ENCODE measurements at places on chromosomes 4 and X.
A peak's percentile ranks its signal among the peaks of the same experiment; 100 is the strongest.

- DNase-seq: peak; percentile 16
Observed at GRCh38 chr4:43242606-43243005, 350.1 kb downstream of the GRXCR1 start.

DNA sequence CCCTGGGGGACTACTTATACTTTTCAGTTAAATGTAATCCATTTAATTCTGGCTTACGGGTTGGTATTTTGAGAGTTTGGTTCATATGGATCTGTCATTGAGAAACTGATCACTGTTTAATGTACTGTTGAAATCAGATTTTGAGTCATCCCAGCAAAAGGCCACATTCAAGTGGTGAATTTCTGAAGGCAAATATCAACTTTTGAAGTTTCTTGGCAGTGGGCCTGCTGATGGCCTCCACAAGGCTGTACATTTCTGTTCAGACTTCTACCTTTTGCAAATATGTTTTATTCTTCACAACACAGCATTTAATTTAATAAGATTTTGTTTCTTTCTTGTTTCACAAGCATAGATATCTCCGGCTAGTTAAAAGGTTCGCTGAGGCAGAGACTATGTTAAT, 138.7 kb downstream of the PDGFC start:
- DNase-seq: no peak

GRCh38 chrX:23745786-23746185, 2.7 kb upstream of the ACOT9 start:
- DNase-seq: no peak

- DNase-seq: no peak
Observed at GRCh38 chr4:177937041-177937440, 494.8 kb upstream of the AGA start.

GRCh38 chr4:80568891-80569290, 233.4 kb downstream of the CFAP299 start:
- no peak for DNase-seq
